ENCODE measurements at places on chromosomes 16 and 17. TPM values are rescaled to one million over a fixed set of nuclear protein-coding genes. Genes with fewer than 3 reads are reported as not detected.

PCYT2 gene
- 35.3 TPM for polyA plus RNA-seq

CMTM4 gene
- 26.1 TPM for polyA plus RNA-seq

SRL gene
- not detected for polyA plus RNA-seq

FBXO39 gene
- not detected for polyA plus RNA-seq

KRTAP4-6 gene
- polyA plus RNA-seq = not detected

NPW gene
- polyA plus RNA-seq = not detected

ATXN2L gene
- 38.3 TPM for polyA plus RNA-seq

RTN4RL1 gene
- 8.1 TPM for polyA plus RNA-seq

COPS3 gene
- 213 TPM for polyA plus RNA-seq

SEPTIN12 gene
- 4.7 TPM for polyA plus RNA-seq

HSD11B2 gene
- 2.8 TPM for polyA plus RNA-seq

RCVRN gene
- polyA plus RNA-seq = 1.1 TPM

OR4D1 gene
- polyA plus RNA-seq = not detected

CARD14 gene
- polyA plus RNA-seq = 0.12 TPM

TRAF7 gene
- polyA plus RNA-seq = 42.5 TPM

KRT39 gene
- polyA plus RNA-seq = not detected

ABCC6 gene
- not detected for polyA plus RNA-seq

CIBAR2 gene
- not detected for polyA plus RNA-seq

CCL18 gene
- not detected for polyA plus RNA-seq

RASL10B gene
- 10.7 TPM for polyA plus RNA-seq

PRSS53 gene
- 9.3 TPM for polyA plus RNA-seq

GPR179 gene
- polyA plus RNA-seq = not detected

MED31 gene
- polyA plus RNA-seq = 29.7 TPM

TBX2 gene
- polyA plus RNA-seq = not detected

ABCA8 gene
- not detected for polyA plus RNA-seq

SPN gene
- 0.09 TPM for polyA plus RNA-seq

KRTAP2-2 gene
- polyA plus RNA-seq = not detected

DRC3 gene
- 1.3 TPM for polyA plus RNA-seq

STAC2 gene
- polyA plus RNA-seq = not detected

CDH1 gene
- 0.86 TPM for polyA plus RNA-seq

CHRNE gene
- not detected for polyA plus RNA-seq

SLX1B gene
- polyA plus RNA-seq = 66.4 TPM

FTO gene
- 83.0 TPM for polyA plus RNA-seq

GDPD3 gene
- 3.6 TPM for polyA plus RNA-seq

ARL5C gene
- polyA plus RNA-seq = not detected

GRAPL gene
- polyA plus RNA-seq = not detected

ACE gene
- 1.5 TPM for polyA plus RNA-seq

KRT222 gene
- polyA plus RNA-seq = 15.1 TPM

KLHL11 gene
- 30.3 TPM for polyA plus RNA-seq

MT1G gene
- polyA plus RNA-seq = not detected

SPNS2 gene
- polyA plus RNA-seq = 57.5 TPM

MT1F gene
- 1.8 TPM for polyA plus RNA-seq

CACNG1 gene
- polyA plus RNA-seq = not detected

Measured in neural cell (in vitro differentiated cells).